ENCODE measurements at places on chromosomes 7 and 10. TPM values are rescaled to one million over a fixed set of nuclear protein-coding genes. Genes with fewer than 3 reads are reported as not detected.

The CADPS2 gene
- 22.6 TPM for total RNA-seq

The NCF1 gene
- total RNA-seq: not detected

DNA sequence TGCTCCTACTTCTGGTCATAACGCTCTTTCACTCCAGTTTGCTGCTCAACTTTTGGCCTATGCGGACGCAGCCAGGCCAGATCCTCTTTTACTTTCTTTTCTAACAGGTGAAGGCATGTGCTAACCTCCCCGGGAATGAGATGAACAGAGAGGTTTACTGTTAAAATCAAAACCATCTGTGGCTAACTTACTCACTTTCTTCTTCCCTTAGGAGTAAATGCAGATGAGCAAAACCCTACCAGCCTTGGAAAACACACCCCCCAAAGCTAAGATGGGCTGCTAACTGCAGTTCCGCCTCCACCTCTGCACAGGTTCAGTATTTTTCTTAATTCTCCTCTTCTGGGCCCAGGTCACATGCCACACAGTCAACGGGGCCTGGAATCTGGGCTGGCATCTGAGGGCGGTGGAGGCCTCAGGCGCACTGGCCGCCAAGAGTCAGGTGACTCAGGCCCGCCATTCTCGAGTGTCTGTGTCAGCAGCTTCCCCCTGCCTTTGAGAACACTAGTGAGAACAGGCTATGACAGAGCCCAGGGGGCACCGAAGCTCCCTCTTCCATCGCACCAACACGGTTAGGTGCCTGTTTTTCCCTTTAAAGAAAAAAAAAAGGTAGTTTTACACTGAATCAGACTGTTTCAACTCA, 11.1 kb downstream of the FAM53B start:
- no peak for DNase-seq

GRCh38 chr7:15781944-15782343, 95.5 kb upstream of the MEOX2 start:
- DNase-seq: no peak

DNA sequence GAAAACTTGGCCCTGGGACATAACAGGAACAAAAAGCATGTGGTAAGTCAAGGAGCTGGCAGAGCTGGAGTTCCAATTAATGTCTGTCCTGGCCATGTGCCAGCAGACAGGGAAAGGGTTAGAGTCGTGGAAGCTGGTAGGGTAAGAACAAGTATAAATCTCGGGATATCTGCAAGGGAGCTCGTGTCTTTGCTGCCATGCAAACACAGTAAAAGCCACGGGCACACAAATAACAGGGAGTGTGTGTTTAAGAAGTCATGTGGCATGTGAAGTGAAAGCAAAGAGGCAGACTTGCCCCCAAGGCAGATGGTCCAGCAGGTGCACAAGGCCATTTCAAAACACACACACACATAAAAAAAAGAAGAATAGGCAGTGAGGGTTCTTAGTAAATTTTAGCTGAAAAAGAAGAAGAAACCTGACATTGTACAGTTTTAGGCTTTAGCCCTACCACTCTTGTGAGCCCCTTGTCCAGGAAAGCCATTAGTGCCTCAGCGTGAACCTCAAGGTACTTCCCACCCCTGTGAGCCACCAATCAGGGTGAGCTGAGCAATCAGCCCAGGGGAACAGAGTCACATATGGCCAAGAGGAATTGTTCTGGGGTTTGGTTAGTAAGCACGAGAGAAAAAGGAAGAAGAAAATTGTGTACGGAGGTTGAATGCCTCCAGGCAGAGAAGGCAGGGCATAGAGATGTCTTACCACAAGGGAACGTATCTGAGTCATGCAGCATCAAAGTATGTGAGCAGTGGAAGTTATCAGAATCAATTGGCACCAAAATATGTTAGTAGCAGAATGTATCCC, 32.8 kb upstream of the ARHGAP12 start:
- DNase-seq: no peak

GRCh38 chr7:30171766-30172447, 37.1 kb downstream of the MTURN start:
- DNase-seq: no peak

- DNase-seq: no peak
These were observed 27.1 kb downstream of the LRRC20 start for GRCh38 chr10:70355051-70356021.

DNA sequence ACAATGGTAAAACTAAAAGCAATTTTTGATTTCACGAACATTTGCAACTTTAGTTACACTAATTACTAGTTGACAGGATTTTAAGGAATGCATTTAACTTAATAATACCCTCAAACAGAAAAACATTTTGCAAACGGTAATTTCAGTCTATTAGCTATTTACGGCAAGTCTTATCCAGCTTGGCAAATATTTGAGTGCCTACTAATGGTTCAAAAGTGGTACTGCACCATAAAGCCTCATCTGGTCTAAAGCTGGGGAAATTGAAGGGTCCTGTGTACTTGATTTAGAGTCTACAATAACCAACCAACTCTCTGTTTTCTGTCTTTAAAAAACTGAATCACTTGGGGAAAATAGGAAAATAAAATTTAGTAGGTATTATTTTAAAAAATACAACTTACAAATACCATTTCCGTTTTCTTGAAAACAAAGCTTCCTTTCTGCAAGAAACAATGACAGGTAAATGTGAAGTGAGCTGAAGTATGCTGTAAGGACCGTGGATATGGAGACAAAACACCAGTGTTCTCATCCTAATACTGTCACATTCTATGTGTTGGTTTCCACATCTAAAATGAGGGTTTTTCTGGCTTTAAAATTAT, 142.3 kb downstream of the VPS50 start:
- peak; percentile 54 for DNase-seq

DNA sequence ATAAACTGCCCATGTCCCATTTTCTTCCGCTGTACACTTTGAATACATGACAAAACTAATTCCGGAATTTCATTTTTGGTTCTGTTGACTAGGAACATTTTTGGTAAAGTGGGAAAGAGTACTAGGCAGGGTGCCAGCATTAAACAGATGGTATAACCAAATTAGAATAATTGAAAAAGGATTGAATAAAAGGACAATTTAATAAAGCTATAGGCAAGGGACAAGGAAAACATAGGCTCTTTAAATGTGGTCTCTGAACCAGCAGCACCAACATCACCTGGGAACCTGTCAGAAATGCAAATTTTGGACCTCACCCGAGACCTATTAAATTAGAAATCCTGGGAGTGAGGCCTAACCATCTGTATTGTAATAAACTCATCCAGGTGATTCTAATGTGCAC, 376.9 kb downstream of the LRRTM3 start:
- no peak for DNase-seq

DNA sequence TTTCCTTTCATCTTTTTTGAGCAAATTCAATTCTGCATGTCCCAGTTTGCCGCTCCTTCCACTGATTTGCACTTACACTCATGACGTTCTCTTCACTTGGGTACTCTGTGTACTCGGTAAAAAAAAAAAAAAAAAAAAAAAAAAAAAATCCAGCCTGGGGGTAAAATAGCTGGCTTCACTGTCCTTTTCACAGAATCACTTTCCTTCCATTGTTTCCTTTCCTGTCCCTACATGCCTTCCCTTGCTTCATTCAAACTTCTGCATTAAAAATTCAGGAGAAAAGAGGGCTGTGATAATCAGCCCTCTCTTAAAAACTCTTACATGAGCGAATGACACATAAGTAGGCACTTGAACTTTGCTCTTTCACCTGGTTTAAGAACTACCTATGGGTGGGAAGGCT, 8.7 kb downstream of the ANKRD1 start:
- DNase-seq: no peak

GRCh38 chr10:66102756-66103155, 823.1 kb upstream of the LRRTM3 start:
- no peak for DNase-seq

Measured in endothelial cell of umbilical vein (primary cell).